ENCODE measurements at places on chromosomes 16 and 17.

DNA sequence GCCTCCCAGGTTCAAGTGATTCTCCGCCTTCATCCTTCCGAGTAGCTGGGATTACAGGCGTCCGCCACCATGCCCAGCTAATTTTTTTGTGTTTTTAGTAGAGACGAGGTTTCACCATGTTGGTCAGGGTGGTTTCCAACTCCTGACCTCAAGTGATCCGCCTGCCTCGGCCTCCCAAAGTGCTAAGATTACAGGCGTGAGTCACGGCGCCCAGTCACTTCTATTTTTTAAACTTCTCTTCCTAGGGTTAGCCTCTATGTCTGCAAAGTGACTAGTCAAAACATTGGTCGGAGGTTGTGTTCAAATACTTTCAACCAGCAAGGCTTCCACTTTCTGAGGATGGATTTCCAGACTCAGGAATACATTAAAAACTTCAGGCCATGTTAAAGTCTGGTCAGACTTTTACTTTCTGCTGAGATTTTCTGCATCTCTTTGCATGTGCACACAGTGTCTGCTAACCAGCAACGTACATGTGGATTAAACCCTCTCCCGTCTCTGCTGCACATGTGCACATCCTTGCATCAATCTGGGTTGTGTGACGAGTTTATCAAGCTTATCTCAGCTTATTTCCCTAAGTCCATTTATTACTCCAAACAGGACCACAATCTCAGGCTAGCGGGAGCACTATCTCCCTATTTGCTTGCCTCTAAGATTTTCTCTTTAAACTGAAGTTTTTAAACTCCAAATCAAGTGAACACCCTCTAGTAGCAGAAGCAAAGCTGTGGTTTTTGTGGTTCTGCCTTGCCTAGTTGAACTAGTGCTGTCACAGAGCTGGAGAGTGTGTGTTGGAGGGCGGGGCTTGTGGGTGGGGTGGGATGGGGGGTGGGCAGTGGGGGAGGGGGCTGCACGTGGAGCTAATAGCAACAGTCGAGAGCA, 525.2 kb upstream of the GOT2 start:
- DNase-seq = no peak

- no peak for DNase-seq
Measured at GRCh38 chr16:65749506-65749905, 617.0 kb upstream of the CDH5 start.

DNA sequence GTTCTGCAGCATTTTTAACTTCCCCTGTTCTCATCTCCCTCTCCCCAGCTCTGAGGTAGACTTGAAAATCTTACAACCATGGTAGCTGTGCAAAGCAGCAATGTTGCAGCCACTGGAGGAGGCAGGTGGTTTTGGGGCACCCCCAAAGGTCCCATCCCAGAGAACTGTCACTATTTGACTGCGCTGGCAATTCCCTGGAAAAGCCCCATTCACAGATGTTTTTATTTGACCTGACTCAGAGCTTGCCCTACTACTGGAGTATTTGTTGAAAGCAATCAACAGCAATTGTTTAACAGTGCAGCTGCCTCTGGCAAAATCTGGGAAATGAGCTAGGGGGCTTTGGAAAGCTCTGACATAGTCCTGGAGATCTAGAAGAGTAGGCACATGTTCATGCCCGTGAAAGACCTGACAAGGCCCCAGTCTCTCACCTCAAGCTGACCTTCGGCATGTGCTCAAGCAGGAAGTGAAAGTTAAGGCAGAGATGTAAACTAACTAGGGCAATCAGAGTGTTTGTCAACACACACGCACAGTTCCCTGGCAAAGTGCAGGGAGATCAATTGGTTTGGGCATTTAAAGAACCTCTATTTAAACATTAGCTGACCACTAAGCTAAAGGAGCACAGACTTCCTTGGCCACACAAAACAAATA, 19.7 kb upstream of the PIK3R5 start:
- no peak for DNase-seq

DNA sequence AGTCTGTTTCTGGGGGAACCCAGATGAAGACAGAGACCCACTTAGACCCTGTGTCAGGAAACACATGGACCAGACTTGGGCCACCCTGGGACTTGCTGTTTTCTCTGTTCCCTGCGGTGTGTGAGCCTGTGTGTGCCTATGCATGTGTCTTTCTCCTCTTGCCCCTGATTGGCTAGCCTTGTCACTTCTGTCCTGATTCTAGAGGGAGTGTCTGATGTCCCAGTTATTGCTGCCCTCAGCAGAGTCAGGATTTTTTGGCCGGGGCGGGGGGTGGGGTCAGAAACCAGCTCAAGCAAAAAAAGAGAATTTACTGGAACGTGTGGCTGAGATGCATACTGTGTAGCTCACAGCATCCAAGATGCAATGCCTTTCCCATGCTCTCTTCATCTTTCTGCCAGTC, 30.5 kb downstream of the PLCG2 start:
- no peak for DNase-seq

DNA sequence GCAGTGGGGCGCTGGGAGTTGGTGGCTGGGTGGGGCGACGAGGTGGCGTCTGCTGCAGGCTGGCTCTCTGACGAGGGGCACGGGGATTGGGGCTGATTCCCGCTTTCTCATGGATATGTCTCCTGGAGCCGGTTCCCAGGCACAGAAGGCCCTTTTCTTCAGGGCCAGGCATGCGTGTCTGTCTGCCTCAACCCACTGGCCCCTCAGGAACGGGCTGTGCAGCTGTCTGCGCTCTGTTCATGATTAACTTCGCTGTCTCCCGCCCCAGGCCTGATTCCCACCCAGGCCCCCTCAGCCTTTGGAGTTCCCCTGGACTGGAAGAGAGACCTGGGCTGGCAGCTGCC, 53.1 kb downstream of the RAP1GAP2 start:
- no peak for DNase-seq

- DNase-seq = peak; percentile 62
Measured at GRCh38 chr16:68069511-68070248, 15.5 kb upstream of the NFATC3 start.

DNA sequence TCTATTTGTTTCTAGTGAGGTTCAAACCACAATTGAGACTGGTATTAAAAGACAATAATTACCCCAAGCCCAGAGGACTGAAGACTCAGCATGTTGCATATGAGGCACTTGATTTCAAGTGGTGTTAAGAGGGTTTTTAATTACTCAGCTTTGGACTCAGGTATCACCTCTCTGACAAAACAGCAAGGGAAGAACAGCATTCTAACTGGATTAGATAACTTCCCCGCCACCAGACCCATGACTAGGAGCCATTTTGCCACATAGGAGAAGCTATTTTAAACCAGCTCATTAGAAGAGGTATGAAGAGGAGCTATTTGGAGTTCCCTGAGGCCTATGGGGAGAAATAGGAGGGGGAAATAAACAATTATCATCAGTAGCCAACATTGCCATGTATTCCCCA, 226.1 kb upstream of the TOX3 start:
- DNase-seq = no peak

- no peak for DNase-seq
Measured at GRCh38 chr16:59164461-59164860, 430.3 kb upstream of the GOT2 start.

DNA sequence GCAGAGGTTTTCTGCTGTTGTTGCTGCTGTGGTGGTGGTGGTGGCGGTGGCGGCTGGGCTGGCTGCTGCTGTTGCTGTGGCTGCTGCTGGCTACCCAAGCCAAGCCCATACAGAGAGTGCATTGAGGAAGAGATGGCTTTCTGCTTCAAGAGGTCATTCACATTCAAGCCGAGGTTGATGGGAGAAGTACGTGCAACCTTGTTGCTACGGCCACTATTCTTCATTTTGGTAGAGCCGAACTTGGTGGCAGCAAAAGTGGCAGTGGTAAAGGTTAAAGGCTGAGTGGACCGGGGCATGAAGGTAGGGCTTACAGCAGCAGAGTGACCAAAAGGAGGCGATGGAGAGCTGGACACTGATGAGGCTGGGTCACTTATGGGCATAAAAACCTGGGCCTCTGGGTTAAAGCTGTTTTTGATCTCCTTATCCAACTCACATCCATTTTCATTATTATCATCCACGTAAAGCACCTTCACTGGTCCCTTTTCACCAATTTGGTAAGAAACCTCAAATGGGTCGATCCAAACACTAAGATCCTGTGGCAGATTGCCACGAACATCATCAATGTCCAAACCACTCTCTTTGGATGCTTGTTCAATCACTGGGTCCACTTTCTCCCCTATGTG, 2.8 kb downstream of the TOB1 start:
- DNase-seq = no peak

- DNase-seq = peak; percentile 86
Measured at GRCh38 chr17:56047331-56047730, 105.9 kb upstream of the ANKFN1 start.

Data from DMS 273 treated with DMSO at 0.1 percent for 48 hours (cell line).